ENCODE measurements at places on chromosomes 11 and 22. TPM values are rescaled to one million over a fixed set of nuclear protein-coding genes. Genes with fewer than 3 reads are reported as not detected.

GRCh38 chr11:12179531-12179930 is 69.1 kb downstream of the MICAL2 start:
- DNase-seq: peak; percentile 94

- DNase-seq: no peak
Measured at GRCh38 chr11:8593455-8593854, 573 bp downstream of the STK33 start.

- DNase-seq: peak; percentile 33
Measured at GRCh38 chr11:6419009-6419631, at the start of gene APBB1. Gene APBB1, minus strand, starts transcription at chr11:6419094. Its CDS starts 7,747 bp downstream, at chr11:6411347.

DNA sequence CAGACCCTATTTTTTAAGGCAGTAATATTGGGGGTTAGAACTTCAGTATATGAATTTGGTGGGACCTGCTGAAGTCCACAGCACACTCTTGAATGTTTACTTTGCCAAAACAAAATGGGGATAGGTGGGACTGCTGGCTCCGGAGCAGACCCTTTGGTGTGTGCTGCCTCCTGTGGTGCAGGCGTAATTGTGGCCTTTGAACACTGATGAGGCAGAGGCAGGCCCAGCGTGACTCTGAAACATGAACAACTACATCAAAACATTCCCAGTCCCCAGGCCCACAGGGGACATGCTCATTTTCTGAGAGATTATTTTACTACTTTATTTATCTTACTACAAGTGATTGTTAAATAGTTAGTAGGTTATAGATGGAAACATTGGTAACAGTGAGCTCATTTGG is 225.0 kb upstream of the TBCEL start:
- no peak for DNase-seq

DNA sequence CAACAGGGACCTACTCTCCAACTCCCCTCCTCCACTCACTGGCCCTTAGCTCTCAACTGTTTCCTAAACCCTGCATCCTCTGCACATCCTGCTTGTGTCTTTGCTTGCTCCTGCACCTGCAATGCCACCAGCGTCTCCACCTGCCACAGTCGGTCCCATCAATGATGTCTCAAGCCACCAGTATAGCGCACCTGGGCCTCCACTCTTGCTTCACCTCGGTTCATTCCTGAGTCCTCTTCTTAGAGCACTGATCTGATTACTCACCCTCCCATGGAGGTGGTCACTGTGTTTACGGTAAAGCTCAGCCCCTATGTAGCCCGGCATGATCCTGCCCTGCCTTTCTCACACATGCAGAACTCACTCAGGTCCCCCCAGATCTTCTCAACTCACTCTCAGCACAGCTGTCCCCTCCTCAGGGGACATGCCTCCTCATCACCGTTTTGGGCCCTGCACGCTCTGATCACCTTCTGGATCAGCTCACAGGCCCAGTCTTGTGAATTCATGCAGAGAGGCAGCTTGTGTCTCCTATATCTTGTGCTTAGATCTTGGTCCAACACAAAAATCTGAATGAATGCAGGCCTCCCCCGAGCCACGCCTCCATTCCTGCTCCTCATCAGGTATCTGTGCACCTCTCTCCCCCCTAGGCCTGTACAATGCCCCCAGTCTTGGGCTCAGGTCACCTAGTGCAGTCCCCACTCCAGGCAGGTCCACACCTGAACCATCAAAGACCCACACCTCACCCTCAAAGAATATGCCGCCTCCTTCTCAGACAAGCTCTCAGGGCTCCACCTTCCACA is 31.4 kb downstream of the TRIM29 start:
- DNase-seq: no peak

GRCh38 chr11:106395716-106396349 is 318.4 kb downstream of the AASDHPPT start:
- DNase-seq: peak; percentile 30

The HBB gene
- not detected for total RNA-seq

The APOL3 gene
- 3.2 TPM for total RNA-seq

Measured in LHCN-M2 (cell line).